ENCODE measurements at places on chromosomes 4 and X.
A peak's percentile ranks its signal among the peaks of the same experiment; 100 is the strongest.

DNA sequence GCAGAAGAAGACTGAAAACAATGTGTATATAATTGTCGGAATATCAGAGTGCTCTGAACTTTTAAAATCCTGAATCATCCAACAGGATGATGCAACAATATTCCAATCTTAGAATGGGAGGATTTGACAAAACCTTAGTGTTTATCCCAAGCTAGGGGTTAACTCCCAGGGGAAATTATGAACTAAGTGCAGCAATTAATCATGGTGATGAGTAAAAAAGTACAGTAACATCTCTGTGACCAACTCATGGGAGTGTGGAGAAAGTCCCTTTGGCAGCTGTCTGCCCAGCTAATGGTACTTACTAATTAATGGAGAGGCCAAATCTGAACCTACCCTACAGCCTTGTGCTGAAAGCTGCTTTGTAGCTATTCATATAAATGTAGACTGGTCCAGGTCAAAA lies 257.6 kb upstream of the DDX53 start:
- no peak for DNase-seq

GRCh38 chrX:118795528-118796280 lies 27.9 kb upstream of the ZCCHC12 start:
- no peak for DNase-seq

GRCh38 chr4:156858071-156858470 lies 113.5 kb downstream of the PDGFC start:
- DNase-seq, result no peak

DNA sequence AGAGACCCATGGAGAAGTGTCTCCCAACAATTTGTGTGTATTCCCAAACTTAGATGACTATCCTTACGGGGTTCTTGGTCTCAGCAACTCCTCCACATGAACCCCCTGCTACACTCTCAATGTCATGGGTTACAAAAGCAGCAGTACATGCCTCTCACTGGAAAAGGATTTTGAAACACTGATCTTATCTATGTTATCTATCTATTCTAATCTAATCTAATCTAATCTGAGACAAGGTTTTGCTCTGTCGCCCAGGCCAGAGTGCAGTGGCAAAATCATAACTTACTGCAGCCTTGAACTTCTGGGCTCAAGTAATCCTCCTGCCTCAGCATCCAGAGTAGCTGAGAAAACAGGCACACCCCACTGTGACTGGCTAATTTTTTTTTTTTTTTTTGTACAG lies 19.3 kb downstream of the TSPAN5 start:
- no peak for DNase-seq

- no peak for DNase-seq
These were observed 1170.9 kb downstream of the C4orf33 start for GRCh38 chr4:130266814-130267213.

GRCh38 chrX:68588602-68589371 lies 58.7 kb upstream of the STARD8 start:
- DNase-seq, result no peak

- no peak for DNase-seq
These were observed 34.5 kb upstream of the SCRG1 start for GRCh38 chr4:173433447-173433846.

DNA sequence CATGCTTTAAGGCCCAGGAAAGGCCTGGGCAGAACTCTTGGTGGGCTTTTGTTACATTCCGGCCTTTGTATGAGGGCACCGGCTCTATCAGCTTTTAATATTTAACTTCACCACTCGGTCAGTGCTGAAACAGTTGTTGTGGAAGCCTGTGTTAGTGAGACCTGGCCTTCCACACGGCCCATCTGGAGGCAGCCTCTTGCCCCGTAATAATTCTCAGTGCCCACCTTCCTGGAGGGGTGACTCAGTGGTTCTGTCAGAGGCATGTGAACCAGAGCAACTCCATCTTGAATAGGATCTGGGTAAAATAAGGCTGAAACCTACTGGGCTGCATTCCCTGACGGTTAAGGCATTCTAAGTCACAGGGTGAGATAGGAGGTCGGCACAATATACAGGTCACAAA lies 162.0 kb upstream of the STS start:
- DNase-seq, result no peak

- DNase-seq, result no peak
These were observed 465.1 kb upstream of the PCDH10 start for GRCh38 chr4:132683957-132684356.

GRCh38 chrX:103442536-103442901 lies 66.2 kb downstream of the BEX3 start:
- DNase-seq, result no peak

DNA sequence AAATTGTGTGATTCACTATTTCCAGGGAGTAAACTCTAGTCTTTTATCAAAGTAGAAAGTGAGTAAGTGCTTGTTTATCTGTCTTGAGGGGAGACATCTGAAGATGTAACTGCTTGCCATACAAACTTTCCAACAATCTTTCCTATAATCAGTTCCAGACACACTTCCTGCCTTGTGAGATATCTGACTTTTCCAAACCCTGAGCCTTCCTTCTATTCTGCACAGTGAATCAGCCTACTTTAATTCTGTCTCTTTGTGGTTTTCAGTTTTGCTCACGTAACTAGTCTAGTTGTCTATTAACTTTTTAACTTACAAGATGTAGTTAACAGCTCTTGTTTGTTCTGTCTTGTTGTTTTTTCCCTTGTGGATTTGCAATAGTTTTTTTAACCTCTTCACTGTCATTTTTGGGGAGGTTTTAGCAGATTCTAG lies 947.8 kb downstream of the C4orf33 start:
- DNase-seq, result no peak

- DNase-seq, result no peak
These were observed 11.4 kb upstream of the UBA1 start for GRCh38 chrX:47182106-47182700.

- DNase-seq, result no peak
These were observed 52.3 kb upstream of the LSM6 start for GRCh38 chr4:146123231-146123630.

DNA sequence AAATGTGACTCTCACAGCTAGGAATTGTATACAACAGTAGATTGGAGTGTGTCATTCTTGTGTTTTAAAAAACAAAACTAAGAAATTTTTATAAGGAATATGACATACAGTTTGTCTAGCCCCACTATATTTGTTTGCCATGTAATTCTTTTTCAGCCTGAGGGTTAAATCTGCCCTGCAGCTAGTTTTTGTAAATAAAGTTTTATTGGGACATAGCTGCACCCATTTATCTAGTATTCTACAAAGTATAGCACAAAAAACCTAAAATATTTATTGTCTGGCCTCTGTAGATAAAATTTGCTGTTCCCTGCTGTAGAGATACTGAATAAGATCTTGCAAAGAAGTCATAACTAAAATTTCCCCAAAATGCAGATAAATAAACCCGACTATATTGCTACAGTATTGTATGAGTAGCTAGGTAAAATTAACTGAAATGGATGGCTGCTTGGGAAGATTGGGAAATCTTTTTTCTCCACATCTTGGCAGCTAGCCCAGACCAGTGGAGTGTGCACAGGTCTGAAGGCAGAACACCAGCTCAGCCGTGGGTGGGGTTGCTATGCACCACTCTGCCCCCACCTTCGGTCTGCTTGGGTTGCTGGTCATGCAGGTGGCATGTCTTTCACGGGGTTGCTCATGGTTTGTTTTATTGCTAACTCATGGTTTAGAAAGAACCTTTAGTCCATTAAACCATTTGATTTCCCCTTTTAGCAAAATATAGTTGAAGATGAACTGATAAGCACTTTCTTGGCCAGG lies 127.9 kb downstream of the KLHL8 start:
- DNase-seq, result peak; percentile 15

DNA sequence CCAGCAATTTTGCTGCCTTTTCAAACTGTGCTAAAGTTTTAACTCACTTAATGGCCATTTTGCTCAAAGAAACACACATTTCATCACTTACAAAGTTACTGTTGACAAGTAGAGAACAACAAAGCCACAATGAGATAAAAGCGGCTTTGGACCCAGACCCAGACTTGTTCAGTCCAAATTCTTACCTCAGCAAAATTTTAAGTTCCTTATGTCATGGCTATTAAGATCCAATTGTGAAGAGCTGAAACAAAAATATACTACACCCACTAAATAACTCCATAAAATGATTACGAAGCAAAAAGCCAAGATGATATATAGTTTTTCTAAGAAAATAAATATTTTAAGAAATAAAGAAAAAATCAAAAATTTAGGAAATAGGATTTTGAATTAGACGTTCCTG lies 137.0 kb upstream of the INPP4B start:
- no peak for DNase-seq

DNA sequence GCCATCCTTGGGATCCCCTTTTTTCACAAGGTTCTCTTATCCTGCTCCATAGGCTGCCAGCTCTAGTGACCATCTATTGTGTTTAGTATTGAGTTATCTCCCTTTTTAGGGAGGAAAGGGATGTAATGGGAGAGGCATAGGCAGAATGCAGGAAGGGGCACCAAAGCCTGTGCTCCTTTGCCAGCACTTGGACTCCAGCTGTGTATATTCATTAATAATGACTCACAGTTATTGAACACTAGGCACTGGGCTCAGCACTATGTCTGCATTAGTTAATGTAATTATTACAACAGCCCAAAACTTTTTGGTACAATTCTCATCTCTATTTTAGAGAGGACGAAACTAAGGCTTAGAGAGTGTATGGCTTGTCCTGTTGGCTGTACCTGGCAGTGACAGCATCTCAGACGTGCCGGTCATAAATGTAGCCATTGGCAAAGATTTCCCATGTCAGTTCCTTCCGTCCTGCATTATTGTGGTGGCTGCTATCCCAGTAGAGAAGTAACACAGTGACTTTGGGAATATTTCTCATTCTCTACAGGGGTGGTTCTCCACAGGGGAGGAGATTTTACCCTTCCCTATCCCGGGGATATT lies 90.3 kb downstream of the AFF1 start:
- DNase-seq, result no peak

DNA sequence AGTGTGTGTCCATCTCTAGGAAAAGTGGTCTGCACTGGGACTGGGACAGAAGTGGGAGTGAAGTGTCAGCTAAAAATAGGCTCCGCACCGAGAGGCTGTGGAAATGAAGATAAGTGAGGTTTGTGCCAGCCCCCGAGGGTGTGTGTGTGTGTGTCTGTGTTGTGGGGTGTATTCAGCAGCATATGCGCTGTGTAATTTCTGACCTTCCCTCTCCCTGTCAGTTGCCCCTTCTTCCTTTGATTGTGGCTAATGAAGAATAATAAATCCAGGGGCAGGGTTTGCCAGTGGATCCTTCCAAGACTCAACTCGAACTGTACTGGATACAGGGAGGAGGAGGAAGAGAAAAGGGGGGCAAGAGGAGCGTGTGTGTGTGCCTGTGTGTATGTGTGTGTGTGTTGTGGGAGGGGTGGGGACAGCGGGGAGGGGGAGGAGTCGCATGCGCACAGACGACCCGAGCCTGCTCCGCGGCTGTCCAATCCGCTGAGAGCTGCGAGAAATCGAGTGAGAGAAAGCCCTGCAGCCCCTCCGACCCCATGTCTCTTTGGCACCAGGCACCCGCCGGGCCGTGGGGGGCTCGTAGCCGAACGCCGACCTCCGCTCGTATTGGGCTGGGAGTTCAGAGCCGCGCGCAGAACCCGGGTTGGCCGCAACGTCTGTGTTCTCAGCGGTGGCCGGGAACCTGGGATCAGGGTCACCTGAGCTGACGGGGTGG lies 916 bp upstream of the POU4F2 start:
- DNase-seq, result no peak

DNA sequence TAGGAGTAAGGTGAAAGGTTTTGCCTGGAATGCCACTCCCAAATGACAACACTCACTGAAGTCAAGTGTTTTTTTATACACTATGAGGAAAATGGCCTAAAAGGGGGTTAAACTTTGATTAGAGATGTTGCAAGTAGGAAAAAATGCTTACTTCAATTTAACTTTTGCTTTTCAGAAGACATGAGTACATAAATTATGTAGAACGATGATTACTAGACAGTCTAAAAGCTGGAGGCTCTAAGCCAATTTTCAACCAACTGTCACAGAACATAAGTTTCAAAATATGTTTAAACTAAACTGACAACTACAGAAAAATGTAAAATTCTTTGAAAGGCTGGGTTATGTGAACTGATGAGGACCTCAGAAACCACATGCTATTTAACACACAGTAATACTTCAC lies 83.4 kb downstream of the SHISA3 start:
- DNase-seq, result no peak

Measured in activated CD4-positive, alpha-beta T cell treated with anti-CD3 and anti-CD28 coated beads for 4 hours (primary cell).